Suprapubic skin (tissue), 4 donors: ENCODE measurements at places on chromosomes 6 and 20. TPM values are rescaled to one million over a fixed set of nuclear protein-coding genes. Genes with fewer than 3 reads are reported as not detected.

DNA sequence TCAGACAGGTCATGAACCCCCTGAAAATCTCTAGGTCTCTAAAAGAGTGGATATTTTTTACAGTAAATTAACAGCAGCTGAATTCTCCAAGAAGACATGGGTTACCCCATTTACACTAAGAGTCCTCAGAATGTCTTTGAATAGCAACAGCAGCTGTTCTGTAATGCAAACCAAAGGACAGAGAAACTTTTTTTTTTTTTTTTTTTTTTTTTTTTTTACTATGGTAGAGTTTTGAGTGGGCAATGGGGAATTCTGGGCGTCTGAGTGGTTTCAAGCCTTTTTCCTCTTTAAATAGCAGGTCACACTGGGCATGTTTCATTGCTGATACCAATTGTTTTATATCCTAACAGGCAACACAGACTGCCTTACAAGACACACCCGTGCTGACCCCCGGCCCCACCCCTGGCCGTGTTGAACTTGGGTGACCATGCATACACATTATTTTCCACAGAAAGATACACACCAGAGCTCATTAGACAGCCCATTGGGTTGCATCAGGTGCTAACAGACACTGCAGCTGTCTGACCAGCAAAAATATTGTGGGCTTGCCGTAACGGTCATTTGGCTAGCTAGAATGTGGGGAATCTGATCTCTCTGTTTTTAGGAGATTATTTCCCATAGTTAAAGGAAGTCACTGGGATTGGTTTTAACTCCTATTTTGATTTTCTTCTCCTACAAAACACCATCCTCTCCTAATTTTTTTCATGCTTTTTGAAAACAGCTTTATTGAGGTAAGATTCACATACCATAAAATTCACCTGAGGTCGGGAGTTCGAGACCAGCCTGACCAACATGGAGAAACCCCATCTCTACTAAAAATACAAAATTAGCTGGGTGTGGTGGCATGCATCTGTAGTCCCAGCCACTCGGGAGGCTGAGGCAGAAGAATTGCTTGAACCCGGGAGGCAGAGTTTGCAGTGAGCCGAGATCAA lies 26.7 kb upstream of the IRF4 start:
- H3K27ac ChIP-seq = no peak overlapping the region
- no peaks in the 10 kb centered on the region for H3K36me3 ChIP-seq
- no peaks in the 10 kb centered on the region for H3K4me1 ChIP-seq
- no peak overlapping the region for H3K4me3 ChIP-seq
- DNase-seq = no peak
- H3K27me3 ChIP-seq = peaks cover 6% of the 10 kb centered on the region

Gene SRSF12
- not detected for total RNA-seq

DNA sequence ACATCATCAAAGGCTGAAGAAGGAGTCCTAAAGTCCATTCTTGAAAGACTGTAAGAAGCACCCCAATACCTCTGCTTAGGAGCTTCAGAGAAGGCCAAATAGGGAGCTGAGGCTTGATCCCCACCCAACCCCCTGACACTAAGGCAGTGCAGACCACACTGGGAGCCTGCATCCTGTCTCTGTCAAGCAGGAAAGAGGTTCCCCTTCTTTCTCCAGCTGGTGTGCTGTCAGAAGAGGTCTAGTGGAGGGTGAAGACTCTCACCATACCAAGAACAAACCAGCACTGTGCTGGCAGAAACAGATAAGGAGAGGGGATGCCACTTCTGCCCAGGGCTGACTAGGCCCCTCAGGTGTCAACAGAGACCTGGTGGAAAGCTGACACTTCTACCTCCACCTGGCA lies 19.9 kb downstream of the GZF1 start:
- H3K4me3 ChIP-seq = no peak overlapping the region
- peaks cover 45% of the 10 kb centered on the region for H3K36me3 ChIP-seq
- no peak for DNase-seq
- no peaks in the 10 kb centered on the region for H3K4me1 ChIP-seq
- no peaks in the 10 kb centered on the region for H3K27me3 ChIP-seq
- H3K27ac ChIP-seq = no peak overlapping the region

Gene TGM3
- total RNA-seq = 43.6 TPM

Gene CDH22
- total RNA-seq = 5.1 TPM

Gene CLVS2
- total RNA-seq = 0.48 TPM

DNA sequence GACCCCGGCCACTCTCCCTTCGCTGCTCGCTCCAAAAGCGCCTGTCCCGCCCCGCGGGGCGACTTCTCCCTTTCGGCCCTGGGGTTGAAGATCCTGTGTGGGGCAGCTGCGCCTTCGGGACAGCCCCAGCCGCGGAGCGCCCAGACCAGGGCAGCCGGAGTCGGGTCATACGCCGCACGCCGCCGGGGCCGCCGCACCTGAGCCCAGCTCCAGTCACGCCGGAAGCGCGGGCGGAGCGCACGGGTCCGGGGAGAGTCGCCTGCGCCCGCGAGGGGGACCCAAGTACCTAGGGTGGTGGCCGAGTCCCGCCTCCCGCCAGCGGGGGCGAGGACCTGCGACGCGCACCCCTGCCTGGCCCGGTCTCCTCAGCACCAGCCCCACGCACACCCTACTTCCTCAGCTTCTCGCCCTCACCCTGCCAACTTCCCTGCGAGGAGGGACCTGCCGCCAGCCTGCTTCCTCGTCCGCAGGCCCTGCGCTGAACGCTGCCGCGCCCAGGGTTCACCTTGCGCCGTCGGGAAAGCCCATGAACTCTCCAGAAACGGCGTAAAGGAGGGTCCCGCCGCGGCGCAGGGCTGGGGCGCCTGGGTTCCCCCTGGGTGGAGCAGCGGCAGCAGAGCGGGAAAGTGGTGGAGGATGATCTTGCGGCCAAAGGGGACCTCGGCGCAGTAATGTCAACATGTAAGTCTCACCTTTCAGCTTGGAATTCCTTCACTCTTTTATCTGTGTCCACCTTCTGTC lies at the start of gene ADGRG6:
TSS of gene ADGRG6 (plus strand) at position 357 of the 741 bp plus-strand sequence. CDS start at position 680, 323 bp downstream.
- DNase-seq = peak; percentile 81
- H3K27me3 ChIP-seq = no peaks in the 10 kb centered on the region
- H3K27ac ChIP-seq = peak within 1 kb of the TSS; percentile 84
- peaks cover 22% of the 10 kb centered on the region for H3K4me1 ChIP-seq

DNA sequence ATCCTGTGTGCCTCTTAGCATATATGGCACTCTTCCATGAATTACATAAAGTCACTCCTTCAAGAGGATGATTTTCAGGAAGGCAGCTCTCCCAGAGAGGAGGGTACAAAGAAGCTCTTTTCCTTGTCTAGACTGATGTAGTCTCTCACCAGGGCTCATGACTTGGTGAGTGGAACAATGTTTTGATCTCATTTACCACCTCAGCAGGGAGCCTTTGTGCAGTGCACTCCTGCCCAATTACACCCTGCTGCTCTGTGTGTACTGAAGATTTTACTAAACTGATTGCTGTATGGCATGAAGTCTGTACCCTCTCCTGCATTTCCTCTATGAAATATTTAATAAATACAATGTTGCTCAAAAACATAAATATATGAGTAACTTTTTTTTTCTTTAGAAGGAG lies 598.3 kb upstream of the HS3ST5 start:
- no peaks in the 10 kb centered on the region for H3K4me1 ChIP-seq
- H3K27me3 ChIP-seq = no peaks in the 10 kb centered on the region
- H3K4me3 ChIP-seq = no peak overlapping the region
- H3K27ac ChIP-seq = no peak overlapping the region
- no peaks in the 10 kb centered on the region for H3K36me3 ChIP-seq

Gene TINAG
- not detected for total RNA-seq

GRCh38 chr6:125802943-125803377 lies 12.2 kb downstream of the NCOA7 start:
- peaks cover 11% of the 10 kb centered on the region for H3K4me1 ChIP-seq
- no peak overlapping the region for H3K4me3 ChIP-seq
- H3K27me3 ChIP-seq = no peaks in the 10 kb centered on the region
- peak overlapping the region; percentile 25 for H3K27ac ChIP-seq
- no peaks in the 10 kb centered on the region for H3K36me3 ChIP-seq
- no peak for DNase-seq

DNA sequence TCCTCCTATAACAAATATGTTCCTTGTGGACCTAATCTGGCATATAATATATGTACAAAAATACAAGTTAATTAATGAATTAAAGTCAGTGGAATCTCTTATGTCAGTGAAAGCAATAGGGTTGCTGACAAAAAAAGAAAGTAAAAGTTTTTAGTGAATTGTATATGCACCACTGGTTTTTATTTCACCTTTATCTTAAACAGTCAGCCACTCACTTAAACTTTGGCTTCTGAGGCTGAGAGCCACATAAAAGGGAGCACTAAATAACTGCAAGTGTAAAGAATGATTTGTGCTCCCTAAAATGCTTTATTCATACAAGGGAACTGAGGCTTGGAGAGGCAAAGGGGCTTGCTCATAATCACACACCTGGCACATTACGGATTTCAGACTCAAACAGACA lies 9.9 kb upstream of the F13A1 start:
- no peak for DNase-seq
- no peaks in the 10 kb centered on the region for H3K36me3 ChIP-seq
- H3K27me3 ChIP-seq = no peaks in the 10 kb centered on the region
- H3K4me3 ChIP-seq = no peak overlapping the region
- peaks cover 20% of the 10 kb centered on the region for H3K4me1 ChIP-seq

Gene APOBEC2
- not detected for total RNA-seq

Gene SAMD3
- total RNA-seq = 3.5 TPM

- H3K27me3 ChIP-seq = peaks cover 6% of the 10 kb centered on the region
- H3K36me3 ChIP-seq = no peaks in the 10 kb centered on the region
- no peak overlapping the region for H3K27ac ChIP-seq
- H3K4me3 ChIP-seq = no peak overlapping the region
- DNase-seq = no peak
Measured at GRCh38 chr20:39631557-39631956, 669.4 kb downstream of the DHX35 start.
